ENCODE measurements at places on chromosomes 13 and 19. TPM values are rescaled to one million over a fixed set of nuclear protein-coding genes. Genes with fewer than 3 reads are reported as not detected.

DNA sequence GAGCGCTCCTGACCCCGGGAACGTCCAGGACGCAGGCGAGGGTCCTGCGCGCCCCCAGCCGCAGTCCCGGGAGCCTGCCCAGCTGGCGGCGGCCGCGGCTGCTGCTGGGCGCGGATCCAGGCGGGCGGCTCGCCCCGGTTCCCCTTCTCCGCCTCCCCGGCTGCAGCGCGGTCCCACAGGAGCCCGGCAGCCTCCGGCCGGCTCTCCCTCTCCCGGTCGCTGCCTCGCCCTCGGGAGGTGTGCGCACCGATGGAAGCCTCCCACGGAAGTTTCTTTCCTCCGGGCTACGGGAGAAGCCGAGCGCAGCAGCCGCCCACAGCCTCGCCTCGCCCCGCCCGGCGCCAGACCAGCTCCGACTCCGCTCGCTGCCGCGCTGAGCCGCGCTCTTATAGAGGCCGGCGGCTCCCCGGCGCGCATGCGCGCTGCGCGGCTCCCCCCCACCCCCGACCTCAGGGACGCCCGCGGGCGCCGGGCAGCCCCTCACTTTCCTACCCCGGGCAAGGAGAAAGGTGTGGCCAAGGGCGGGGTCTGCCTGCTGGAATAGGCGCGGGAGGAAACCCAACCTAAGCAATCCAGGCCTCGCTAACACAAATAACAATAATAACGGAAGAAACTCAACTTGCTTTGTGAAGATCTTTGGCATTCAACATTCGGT, at the start of gene SHISA2:
Gene SHISA2 (minus strand): TSS at position 360 of the 655 bp plus-strand sequence. CDS start 1,041 bp downstream, outside the sequence.
- DNase-seq, result peak; percentile 27

PSG3 gene
- total RNA-seq, result not detected

DNA sequence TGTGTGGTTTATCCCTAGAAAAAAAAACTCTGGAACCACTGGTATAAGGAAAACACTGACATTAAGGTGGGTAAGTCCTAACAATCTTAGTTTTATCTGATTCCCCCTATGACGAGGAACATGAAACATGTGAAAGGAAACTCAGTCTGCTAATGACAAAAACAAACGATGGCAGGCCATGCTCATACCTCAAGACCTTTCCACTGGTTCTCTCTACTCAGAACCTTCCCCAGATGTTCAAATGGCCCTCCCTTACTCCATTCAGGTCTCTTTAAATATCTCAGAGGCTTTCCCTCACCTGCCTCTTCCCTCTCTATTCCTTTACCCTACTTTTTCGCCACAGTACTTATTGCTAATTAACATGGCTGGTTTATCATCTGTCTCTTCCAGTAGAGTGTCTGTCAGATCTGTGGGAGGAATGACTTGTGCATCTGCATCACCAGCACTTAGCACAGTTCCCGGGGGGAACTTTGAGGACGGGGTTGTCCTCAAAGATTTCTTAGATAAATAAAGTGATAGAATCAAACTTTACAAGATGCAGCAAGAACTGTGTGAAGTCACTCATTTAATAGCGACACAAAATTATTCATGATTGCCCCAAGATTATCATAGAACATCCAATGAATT, 1.5 kb downstream of the TUBGCP3 start:
- no peak for DNase-seq

IL11 gene
- total RNA-seq, result 0.48 TPM

- no peak for DNase-seq
These were observed 18.3 kb downstream of the MAST1 start for GRCh38 chr19:12856653-12857052.

DNA sequence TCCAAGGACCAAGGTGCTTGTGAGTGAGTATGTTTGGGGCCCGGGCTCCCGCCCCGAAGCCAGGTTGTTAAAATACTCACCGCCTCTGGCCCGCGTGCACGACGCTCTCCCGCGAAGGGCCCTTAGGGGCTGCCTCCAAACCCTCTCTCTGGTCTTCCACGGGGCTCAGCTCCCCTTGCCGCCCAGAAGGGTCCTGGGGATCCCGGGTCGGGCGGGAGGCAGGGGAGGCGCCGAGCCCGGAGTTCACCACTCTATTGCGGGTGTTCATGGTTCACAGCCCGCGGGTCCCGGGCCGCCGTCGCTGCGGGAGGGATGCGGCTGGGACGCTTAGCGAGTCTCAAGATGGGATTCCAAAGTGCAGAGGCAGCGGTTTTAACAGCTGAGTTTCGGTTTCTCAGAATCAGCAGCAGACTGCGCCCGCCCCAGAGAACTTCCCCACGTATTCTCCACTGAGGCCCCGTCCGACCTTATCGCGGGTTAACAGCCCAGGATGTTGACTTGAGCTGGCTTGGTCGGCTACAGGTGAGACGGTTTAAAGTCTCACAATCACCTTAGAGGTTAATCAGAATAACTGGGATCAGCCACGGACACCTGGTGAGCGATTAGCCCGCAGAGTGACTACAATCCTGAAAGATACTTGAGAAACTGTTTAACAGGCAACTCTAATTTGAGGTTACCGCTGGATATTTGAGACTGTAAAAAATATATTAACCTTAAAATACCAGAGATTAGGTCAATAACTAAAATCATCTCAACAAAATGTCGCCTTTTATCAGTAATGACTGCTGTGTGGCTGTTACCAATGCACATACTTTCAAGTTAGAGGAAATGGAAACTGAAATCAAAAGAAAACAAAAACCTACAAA, at the start of gene EPSTI1:
Gene EPSTI1 (minus strand): TSS at position 344 of the 866 bp plus-strand sequence. CDS start 76 bp downstream, at position 268.
- DNase-seq, result peak; percentile 87

MIA gene
- not detected for total RNA-seq

GRCh38 chr13:72303941-72304746, 423.3 kb downstream of the MZT1 start:
- DNase-seq, result no peak

CYP4F2 gene
- not detected for total RNA-seq

GRCh38 chr13:24247016-24247415, 62.4 kb upstream of the C1QTNF9 start:
- no peak for DNase-seq

DNA sequence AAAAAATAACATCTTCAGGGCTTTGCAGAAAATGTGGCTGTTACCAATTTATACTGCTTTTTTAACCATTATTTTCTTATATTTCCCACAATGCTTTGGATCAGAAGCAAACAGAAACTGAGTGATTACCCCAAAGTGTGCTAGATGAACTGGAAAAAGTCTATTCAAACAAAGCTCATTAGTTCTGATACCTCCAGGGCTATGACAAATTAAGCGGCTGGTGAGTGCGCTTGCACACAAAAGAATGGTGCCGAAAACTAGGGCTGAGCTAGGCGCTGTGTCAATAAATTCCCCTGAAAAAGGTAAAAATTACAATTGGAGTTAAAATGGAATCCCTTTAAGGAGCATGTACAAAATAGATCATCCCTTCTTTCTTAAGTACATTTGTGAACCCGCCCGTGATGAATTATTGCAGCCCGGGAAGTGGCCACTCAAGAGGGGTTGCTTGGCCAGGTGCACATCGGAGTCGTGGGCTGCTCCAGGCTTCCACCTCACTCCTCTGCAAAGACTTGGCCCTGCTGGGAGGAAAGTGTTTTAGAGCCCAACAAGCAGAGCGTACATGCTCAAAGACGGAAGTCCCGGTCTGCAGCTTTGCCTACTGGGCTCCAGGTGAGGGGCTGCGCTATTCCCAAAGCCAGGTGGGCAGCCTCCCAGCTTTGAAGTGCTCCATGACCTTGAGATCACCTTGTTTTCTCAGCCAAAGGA, 164.0 kb upstream of the ZNF507 start:
- no peak for DNase-seq

- DNase-seq, result no peak
These were observed 5.1 kb upstream of the ZNF816 start for GRCh38 chr19:52967772-52968171.

GRCh38 chr13:24627946-24628345, 52.3 kb upstream of the ATP12A start:
- DNase-seq, result no peak

FBXO27 gene
- total RNA-seq, result not detected

GRCh38 chr13:108785844-108786243, 156.4 kb downstream of the MYO16 start:
- no peak for DNase-seq

GRCh38 chr19:40594657-40595091, 6.5 kb upstream of the LTBP4 start:
- DNase-seq, result no peak

IZUMO2 gene
- not detected for total RNA-seq

DNA sequence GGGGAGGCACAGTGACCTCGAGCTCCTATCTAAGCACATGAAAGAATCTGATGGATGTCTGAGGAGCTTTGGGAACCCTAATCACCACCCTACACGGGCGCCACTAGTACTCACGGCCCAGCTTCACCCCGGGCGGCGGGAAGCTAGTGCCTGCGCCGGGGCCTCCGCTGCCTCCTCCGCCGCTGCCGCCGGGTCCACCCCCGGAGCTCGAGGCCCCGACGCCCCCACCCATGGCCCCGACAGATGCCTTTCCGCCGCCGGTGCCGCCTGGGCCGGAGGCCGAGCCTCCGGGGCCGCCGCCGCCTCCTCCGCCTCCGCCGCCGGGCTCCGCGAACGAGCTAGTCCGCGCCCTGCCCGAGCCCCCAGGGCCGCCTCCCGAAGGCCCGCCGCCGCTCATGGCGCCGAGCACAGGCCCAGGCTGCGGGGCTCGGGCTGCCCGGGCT, 312 bp downstream of the GSK3A start:
- DNase-seq, result no peak

- no peak for DNase-seq
These were observed 5.5 kb upstream of the WTIP start for GRCh38 chr19:34475975-34476594.

DNA sequence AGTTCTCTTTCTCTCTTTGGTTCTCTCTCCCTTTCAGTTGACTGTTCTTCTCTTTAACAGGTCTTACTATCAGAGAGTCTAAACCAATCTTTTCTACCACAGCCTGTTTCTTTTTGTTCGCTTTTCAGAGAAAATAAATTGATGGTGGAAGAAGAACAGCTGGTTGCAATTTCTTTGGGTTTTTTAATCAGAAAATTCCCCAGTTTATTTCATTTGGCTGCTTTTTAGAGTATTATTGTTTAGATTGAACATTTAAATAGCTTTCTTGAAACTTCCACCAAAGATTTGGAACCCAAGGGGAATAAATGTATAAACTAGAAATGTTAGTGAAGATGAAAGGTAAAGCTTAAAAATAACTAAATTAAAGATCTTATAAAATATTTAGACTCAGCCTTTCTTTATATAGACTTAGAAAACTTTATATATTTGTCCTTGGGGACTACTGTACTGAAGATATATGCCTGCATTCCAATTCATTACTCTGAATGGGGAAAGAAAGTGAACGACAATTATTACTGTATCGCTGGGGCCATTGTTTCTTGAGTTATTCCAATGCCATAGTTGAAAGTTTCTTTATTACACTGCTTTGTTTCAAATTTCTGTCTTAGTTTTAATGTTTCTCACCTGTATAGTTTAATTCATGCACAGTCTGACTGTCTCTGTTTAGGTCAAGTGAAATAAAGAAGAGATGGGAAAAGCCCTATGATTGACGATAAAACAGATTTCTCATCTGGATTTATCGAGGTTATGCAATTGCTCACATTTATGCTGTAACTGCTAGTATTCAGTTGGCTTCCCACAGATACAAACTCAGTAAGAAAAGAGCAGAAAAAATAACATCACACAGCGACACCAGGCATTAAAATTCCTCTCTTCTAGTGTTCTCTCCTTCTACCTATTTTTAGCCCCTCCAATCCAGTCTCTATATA, 169.4 kb upstream of the CSNK1A1L start:
- DNase-seq, result no peak

NLRP11 gene
- not detected for total RNA-seq
